Tibial nerve (tissue), 4 donors: ENCODE measurements at places on chromosomes 5 and 9. TPM values are rescaled to one million over a fixed set of nuclear protein-coding genes. Genes with fewer than 3 reads are reported as not detected.

Gene FST
- 11.5 TPM for total RNA-seq

DNA sequence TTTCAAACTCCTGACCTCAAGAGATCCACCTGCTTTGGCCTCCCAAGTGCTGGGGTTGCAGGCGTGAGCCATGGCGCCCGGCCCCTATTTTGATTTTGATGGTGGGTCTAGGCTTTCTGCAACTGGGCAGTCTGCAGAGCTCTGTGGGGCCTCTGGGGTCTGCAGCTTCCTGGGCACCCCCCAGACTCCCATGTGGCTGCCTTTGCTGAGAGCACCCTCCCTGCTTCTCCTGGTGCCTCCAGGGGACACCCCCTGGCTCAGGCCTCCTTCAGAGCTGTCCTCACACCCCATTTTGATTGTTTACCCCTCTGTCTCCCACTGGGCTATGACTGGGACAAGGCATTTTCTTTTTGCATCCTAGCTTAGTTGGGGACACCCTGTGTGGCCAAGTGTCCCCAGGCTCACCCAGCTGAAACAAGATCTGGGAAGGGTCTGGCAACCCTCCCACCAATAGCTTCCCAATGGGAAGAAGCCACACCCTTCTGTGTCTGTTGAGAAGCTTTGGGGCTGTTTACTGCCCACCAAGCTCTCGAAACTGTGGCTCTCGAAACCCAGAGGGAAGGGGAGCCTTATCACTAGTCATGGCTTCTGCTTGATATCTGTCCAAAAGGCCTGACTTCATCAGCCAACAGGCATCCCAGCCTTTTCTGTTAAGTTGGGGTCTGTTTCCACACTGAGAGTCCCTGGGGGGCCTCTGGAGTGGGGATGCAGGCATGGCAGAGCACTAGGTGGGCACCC lies 204.4 kb upstream of the IER5L start:
- no peak for DNase-seq

DNA sequence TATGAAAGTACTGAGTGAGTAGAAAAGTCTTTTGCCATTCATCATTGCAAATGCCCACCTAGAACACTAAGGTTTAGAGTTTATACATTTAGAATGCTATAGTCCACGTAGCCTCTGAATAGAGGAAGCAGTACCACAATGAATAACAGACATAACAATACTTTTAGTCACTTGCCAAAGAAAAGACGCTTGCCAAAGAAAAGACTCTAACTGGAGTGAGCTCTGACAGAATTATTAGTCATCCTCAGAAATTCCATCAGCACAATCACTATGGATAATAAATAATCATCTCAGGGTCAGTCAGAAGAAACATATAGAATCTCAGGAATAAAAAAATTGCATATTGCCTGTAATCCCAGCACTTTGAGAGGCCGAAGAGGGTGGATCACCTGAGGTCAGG lies 168.5 kb upstream of the TARS1 start:
- DNase-seq: no peak

DNA sequence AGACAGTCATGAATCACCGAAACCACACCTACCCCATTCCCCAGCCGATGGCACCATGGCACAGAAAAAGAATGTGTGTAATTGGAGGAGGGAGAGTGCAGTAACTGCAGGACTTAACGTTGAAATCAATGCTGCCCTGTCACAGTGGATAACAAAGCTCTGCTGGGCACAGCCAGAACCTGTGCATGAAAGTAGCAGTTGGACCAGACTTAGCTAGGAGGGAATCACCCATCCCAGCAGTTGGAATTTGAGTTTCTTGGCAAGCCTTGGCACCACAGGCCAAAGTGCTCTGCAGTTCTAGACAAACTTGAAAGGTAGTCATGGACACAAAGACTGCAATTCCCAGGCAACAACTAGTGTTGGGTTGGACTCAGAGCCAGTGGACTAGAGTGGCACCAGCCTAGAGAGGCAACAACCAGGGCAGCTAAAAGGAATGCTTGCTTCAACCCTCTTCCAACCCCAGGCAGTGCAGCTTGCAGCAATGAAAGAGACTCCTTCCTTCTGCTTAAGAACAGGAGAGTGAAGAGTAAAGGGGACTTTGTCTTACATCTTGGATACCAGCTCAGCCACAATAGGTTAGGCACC lies 19.1 kb downstream of the TMEM232 start:
- no peak for DNase-seq

- no peak for DNase-seq
Measured at GRCh38 chr9:134220311-134220710, 55.9 kb upstream of the RNU6ATAC start.

Gene SHOC1
- not detected for total RNA-seq

DNA sequence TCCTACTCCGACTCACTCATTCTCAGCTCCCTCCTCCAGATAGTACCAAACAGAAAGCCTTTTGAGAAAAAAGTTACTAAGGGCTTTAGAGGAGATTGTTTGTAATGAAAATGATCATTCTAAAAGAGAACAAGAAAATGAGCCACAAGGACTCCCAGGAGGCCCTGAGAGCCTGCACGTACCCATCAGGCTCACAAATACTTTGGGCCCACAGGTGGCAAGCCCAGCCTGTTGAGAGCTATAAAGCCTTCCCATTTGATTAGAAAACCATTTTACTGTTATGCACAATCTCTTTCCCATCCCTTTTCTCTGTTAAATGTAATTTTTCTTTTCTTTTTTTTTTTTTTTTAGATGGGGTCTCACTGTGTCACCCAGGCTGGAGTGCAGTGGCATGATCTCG lies 136.1 kb downstream of the LHFPL2 start:
- no peak for DNase-seq
